NCI-H524 (cell line): ENCODE measurements at places on chromosomes 7 and 10.

- no peak for DNase-seq
Observed at GRCh38 chr10:846126-846685, 85.3 kb downstream of the LARP4B start.

- no peak for DNase-seq
Observed at GRCh38 chr10:125606414-125607010, 76.5 kb downstream of the TEX36 start.

- no peak for DNase-seq
Observed at GRCh38 chr10:124313374-124313773, 105.3 kb downstream of the OAT start.

DNA sequence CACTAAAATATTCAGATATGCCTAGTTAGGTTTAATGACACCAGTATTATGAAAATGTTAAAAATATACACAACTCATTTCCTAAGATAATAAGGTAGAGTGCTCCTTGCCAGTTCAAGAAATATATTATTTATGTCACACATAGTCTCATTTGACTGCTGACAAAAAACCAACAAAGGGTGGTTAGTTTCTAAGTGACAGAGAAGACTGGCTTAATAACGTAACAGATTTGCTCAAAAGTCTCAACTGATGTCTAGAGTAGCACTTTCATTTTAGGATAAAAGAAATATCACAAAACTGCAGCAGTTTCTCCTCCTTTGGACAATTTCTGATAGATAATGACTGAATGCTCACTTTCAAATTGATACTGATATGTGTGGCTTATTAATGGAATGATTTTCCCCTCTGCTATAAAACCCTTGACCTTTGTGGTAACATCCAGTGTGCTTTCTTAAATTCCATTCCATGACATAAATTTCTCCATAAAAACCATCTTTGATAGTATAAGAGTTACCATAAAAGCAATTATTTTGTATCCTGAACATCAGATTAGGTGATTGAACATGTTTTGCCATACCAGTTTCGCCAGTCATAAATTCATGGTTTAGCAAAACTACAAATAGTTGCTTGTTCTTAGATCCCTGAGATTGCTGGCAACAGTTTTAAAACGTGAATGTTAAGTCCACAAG is 94.2 kb downstream of the NRBF2 start:
- no peak for DNase-seq
